Activated gamma-delta T cell treated with Interleukin-2 at 50 U/mL for 16 hours (primary cell): ENCODE measurements at places on chromosomes 1 and 21.
A peak's percentile ranks its signal among the peaks of the same experiment; 100 is the strongest.

GRCh38 chr1:45833361-45833760 is 29.9 kb downstream of the MAST2 start:
- DNase-seq = no peak

DNA sequence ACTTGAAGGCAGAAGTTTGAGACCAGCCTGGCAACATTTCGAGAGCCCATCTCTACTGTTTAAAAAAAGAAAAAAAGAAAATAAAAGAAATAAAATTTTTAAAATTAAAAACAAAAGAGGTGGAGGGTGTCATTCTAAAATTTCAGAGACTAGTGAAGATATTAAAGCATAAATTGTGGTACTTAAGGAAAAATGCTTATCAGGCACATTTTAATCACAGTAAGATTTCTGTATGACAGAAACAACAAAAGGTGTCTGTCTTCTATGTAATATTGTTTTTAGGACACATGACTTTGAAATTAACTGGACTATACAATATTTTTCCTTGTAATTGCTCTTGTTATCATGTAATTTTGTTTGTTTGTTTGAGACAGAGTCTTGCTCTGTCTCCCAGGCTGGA is 4.6 kb downstream of the WASF2 start:
- DNase-seq = no peak

DNA sequence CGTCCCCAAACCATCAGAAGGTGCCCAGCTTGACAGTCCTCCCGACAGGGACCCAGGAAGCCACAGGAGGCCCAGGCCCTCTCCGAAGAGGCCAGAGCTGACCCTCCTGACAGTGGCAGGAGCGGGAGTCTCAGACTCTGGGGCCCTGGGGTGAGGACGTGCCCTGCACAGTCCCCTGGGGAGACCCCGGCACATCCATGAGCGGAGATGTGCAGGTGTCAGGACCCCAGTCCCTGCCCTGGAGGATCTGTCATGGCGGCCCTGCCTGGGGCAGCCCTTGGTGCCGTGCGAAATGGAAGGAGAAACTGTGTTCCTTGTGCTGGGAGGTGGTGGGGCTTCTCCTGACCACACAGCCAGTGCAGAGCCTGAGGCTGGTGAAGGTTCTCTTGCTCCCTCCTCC is 55.8 kb downstream of the OBSCN start:
- DNase-seq = no peak

GRCh38 chr1:206814716-206815341 is 42.5 kb upstream of the IL10 start:
- DNase-seq = no peak

DNA sequence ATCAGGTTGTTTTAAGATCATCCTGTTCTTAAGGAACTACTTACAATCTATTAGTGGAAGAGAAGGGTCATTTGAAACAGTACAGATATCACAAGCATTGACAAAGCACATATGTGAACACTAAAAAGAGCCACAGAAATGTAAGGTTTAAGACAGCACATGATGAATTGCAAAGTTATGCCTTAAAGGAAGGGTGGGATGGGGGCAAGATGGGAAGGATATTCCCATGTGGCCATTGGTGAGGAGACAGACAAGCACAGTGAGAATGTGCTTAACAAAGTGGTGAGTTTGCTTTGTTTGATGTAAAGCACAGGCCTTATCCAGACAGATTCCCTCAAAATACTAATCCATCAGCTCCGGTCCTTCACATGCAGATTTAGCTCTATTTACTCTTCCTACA is 151.6 kb upstream of the IVNS1ABP start:
- no peak for DNase-seq

GRCh38 chr1:225448146-225448805 is 20.4 kb upstream of the LBR start:
- no peak for DNase-seq

- DNase-seq = peak; percentile 22
Measured at GRCh38 chr1:156124557-156125483, 10.3 kb downstream of the LMNA start.

- no peak for DNase-seq
Measured at GRCh38 chr1:193229136-193229535, 42.7 kb upstream of the B3GALT2 start.

- DNase-seq = no peak
Measured at GRCh38 chr1:51504806-51505525, 14.1 kb downstream of the EPS15 start.

GRCh38 chr1:110502402-110503151 is 16.4 kb downstream of the KCNA10 start:
- no peak for DNase-seq

DNA sequence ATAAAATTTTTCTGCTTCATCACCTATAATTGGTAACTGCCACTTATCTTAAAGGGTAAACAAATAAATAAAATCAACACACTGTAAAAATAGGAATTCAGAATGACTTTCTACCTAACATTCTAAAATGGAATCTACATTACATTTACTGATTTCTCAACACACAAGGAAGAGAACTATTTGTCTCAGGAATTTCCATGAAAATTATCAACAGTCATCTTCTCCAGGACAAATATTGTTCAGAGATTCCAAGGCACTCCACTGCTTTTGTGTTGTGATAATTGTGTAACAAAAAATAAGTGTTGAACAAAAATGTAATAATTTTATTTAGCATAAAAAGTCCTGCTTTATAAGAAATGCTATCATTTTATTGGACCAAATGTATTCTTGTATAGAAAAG is 7.3 kb downstream of the ODF2L start:
- no peak for DNase-seq

DNA sequence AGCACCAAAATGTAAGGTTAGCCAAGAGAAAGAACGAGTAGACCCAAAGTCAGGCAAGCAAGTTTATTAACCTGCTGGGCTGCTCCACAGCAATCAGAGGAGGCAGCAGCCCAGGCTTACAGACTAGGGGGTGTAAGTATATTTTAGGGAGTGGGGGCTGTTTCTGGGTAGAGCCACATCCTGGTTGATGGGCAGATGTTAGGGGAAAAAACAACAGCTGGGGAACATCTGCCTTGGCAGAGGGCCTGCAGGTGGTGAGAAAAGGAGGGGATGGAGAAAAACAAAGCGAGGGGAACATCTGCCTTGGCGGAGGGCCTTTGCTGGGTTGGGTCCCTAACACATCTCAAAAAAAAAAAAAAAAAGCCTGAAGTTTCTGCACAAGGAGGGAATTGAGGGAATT is 9.7 kb upstream of the ZBTB48 start:
- DNase-seq = no peak

- DNase-seq = no peak
Measured at GRCh38 chr1:195745189-195746010, 862.8 kb downstream of the KCNT2 start.

GRCh38 chr1:162328512-162328911 is 48.1 kb downstream of the SPATA46 start:
- DNase-seq = no peak

- DNase-seq = no peak
Measured at GRCh38 chr1:84339503-84339902, 38.0 kb downstream of the SAMD13 start.

DNA sequence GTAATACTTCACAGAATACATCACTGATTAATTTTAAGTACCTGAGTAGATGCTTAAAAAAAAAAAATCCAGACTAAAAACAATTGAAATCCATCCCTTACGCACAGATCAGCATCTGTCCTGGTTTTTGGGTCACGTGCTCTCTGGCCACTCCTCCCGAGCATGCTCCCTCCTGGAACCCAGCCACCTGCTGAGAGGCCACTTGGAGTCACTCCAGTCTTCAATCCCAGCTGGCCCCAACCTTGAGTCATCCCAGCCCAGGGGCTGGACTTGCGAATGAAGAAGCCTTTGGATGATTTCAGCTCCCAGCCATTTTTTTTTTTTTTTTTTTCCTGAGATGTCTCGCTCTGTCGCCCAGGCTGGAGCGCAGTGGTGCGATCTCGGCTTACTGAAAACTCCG is 8.9 kb downstream of the MAP1LC3C start:
- DNase-seq = no peak

- DNase-seq = no peak
Measured at GRCh38 chr1:54803761-54804470, 2.8 kb upstream of the TTC22 start.

- no peak for DNase-seq
Measured at GRCh38 chr1:151729966-151730291, 8.6 kb downstream of the RIIAD1 start.

- DNase-seq = no peak
Measured at GRCh38 chr1:168845140-168845539, 116.1 kb upstream of the DPT start.

GRCh38 chr1:63946866-63947491 is 173.2 kb downstream of the ROR1 start:
- DNase-seq = no peak

- no peak for DNase-seq
Measured at GRCh38 chr1:88321706-88322105, 362.4 kb upstream of the PKN2 start.

GRCh38 chr1:110070282-110070669 is 196 bp downstream of the ALX3 start:
- DNase-seq = no peak

- no peak for DNase-seq
Measured at GRCh38 chr1:233897325-233898162, 6.9 kb upstream of the SLC35F3 start.

DNA sequence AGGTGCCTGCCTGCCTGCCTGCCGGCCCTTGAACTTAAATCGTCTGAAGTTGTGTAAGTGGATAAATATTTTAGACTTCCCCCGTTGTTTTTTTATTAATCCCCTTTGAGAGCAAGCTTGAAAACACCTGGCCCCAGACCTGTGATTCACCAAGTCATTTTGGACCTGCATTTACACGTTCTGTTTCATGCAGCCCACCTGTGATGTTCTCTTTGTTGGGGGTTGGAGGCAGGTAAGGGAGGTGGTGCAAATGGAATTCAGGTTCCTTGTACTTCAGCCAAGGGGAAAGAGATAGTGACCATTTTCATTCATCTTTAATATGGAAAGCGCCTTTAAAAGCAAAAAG is 1.2 kb downstream of the SLC37A1 start:
- no peak for DNase-seq

GRCh38 chr1:228393811-228394570 is 12.6 kb downstream of the TRIM11 start:
- DNase-seq = no peak

- DNase-seq = no peak
Measured at GRCh38 chr1:205582471-205583291, 49.1 kb downstream of the ELK4 start.

GRCh38 chr1:155269381-155269780 is 3.9 kb downstream of the CLK2 start:
- no peak for DNase-seq

DNA sequence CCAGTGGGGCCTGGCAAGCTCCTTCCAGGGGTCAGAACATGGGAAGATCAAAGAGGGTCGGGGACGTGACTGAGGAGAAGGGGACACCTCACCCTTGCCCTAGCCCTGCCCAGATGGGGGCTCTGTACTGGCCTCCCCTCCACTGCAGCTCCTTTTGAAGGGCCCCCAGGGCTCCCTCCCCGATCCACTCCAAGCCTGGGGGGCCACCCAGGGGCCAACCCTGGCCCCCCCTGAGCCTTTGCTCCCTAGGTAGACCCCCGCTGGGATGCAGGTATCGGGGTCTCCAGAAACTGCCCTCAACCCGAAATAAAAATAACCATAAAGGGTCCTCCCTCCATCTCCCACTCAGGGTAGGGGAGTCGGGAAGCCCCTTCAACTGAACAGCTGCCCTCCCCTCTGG is 37.4 kb upstream of the FAM131C start:
- DNase-seq = no peak

DNA sequence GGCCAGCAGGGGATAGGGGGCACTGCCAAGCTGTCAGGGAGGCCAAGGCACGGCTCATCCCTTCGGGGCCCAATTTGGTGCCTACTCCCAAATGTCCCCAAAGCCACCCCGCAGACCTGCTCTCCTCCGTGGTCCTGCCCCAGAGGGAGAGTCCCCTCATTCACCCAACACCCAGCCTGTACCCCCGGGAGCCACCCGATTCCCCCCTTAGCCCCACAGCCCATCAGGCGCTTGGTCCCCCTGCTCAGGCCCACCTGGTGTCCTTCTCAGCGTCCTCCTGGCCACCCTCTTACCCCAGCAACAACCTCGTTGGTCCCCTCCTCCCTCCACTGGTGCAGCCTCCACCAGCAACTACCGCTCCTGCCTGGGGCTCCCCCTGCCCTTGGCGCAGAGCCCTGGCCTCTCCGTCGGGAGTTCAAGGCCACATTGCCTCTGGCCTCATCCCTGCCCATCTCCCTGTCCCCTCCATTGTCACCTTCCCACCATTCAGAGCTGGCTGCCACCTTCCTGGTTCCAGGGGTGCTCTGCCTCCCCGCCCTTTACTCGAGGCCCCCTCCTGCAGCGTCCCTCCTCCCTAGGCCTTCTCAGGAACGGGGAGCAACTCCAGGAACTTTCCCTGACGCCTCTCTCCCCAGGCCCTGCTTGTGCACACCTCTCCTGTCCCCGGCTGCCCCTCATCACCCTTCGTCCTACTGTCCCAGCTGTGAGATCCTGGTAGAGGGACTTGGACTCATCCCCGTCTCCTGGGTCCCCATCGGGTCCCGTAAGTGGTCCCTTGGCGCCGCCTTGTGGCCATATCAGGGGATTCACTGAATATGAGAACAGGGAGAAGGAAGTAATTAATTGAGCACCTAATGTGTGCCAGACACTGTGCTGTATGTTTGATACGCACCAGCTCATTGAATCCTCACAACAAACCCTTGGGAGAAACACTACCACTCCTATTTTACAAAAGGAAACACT is 73.9 kb downstream of the RAP1GAP start:
- peak; percentile 18 for DNase-seq

DNA sequence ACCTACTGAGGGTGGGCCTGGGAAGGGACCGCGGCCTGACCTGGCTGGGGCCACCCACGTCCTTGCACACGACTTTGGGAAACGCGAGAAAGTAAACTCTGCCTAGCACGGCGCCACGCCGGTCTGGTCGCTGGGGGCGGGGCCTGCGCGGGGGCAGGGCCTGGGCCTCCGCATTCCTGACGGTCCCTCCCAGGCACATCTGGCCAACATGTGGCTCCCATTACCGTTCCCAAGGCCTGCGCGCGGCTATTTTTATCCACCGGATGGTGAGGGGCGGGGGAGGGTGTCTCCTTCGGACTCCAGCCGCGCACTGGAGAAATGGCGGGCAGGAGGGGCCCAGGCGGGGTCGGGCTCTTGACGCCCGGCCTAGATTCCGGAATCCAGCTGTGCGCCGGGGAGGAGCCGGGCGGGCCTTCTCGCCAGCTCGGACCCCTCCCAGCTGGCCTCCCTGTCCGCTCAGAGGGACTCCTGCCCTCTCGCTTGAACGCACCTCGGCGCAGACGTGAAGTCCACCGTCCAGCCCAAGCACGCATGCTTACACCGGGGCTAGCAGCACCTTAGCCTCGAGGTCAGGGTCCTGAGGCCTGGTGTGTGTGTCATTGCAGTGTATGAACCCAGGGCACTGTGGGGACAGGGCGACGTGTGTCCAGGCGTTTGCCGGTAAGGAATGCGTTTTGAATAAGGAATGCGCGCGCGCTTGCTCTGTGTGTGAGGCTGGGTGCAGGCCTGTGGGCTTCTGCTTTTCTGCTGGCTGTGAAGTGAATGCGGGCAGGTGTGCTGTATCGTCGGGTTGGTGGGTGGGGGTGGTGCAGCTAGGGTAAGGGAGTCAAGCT is 2.1 kb downstream of the EVA1B start:
- DNase-seq = no peak

DNA sequence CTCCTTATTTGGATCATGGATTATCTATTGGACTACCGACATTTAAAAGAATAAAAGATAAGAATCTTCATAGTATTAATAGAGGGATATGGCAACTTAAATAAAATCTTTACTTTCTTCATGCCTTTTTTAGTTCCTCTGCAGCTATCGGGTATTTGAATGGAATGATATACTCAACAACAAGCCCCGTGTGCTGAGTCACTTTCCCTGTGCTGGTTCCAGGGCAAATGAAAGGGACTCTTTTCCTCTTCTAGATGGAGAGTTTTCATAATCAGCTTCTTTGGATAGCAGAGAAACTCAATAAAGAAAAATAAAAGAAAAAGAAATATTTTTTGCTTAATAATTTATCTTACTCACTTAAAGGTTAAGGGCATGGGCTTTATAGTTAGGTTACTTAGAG is 213.7 kb downstream of the LRRC40 start:
- DNase-seq = no peak
